Foreskin keratinocyte (primary cell): ENCODE measurements at places on chromosomes 4 and X. TPM values are rescaled to one million over a fixed set of nuclear protein-coding genes. Genes with fewer than 3 reads are reported as not detected.

The MBTPS2 gene
- 9.2 and 9.3 TPM in 2 replicates for total RNA-seq

The CDS1 gene
- 20.0 and 20.8 TPM in 2 replicates for total RNA-seq

The HTN3 gene
- not detected in 2 replicates for total RNA-seq

The PPP3CA gene
- total RNA-seq = 53.3 and 60.3 TPM in 2 replicates

The GYPB gene
- total RNA-seq = not detected in 2 replicates

The ARHGAP36 gene
- not detected in 2 replicates for total RNA-seq

The CXorf51B gene
- total RNA-seq = not detected in 2 replicates

The CTAG1A gene
- not detected in 2 replicates for total RNA-seq

The FTSJ1 gene
- 110 and 160 TPM in 2 replicates for total RNA-seq

The SYTL4 gene
- 2.4 and 3.7 TPM in 2 replicates for total RNA-seq

The TASL gene
- not detected in 2 replicates for total RNA-seq

The CMC4 gene
- total RNA-seq = 9.4 and 11.9 TPM in 2 replicates

The MAGT1 gene
- total RNA-seq = 52.8 and 63.6 TPM in 2 replicates

The NXF2B gene
- not detected in 2 replicates for total RNA-seq

The GPRASP3 gene
- total RNA-seq = 3.6 and 4.3 TPM in 2 replicates
